NCI-H1105 (cell line): ENCODE measurements at places on chromosomes 7 and 10.

GRCh38 chr7:90709501-90710465 is 113.7 kb downstream of the CDK14 start:
- DNase-seq, result no peak

GRCh38 chr7:88599528-88599927 is 160.0 kb upstream of the ZNF804B start:
- no peak for DNase-seq

DNA sequence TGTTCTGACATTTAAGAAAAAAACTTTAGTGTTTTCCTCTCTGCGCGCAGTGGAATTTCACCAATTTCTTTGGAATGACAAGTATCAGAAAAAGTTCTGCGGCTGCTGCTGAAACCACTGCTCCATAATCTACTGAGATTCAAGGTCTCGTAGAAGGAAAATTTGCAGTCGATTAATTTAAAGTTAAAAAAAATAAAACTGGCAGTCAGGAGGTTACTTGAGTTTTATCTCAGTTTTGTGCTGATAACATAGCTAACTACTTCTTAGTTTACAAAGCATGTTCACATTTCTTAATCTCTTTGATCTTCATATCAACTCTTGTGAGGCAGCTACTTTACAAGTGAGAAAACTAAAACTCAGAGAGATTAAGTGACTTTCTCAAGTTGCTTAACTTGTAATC is 18.2 kb upstream of the CALD1 start:
- no peak for DNase-seq

- DNase-seq, result no peak
Measured at GRCh38 chr7:134694299-134694698, 47.6 kb downstream of the BPGM start.

DNA sequence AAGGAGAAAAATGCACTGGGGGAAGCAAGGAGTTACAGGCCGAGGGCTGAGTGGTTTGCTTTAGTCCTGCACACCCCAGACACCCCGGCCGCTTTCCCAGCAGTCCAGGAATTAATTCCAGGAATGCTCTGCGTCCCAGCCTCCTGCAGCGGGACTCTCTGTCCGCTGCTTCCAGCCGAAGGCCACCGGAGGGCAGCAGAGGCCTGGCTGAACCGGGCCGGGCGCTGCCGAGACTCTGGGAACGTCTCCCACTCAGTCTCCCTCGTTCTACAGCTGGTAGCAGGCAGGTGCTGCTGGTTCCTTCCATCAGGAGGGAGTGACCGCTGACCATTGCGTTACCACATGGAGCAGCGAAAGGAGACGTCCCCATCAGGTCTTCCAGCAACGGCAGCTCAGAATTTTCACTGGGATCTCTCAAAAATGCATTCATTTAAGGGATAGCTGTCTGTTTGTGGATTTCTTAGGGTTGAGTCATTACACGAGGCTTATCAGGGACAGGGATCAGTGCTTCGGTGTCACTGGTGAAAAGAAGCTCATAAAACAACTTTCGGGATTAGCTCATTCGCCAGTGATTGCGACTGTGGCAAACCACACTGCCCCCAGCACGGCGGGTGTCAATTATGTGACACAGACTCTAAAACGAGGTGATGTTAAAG is 24.9 kb upstream of the PITRM1 start:
- DNase-seq, result peak; percentile 39

DNA sequence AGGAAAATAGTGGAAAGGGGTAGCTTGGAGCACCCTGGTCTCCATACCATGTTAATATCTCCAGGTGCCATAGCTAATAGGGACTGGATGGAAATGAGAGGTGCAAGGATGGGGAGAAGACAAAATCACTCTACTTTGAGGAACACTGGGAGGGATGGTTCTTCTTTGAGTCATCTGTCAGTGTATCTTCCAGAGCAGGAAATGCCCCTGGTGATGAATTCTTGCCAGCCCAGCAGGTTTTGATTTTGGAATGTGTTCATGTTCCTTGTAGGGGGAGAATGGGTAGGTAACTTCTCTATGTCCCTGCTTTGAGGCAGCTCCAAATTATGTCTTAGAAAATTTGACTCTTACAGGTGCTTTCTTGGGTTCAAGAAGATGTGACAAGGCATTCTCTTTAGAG is 177.0 kb upstream of the GLI3 start:
- DNase-seq, result no peak

DNA sequence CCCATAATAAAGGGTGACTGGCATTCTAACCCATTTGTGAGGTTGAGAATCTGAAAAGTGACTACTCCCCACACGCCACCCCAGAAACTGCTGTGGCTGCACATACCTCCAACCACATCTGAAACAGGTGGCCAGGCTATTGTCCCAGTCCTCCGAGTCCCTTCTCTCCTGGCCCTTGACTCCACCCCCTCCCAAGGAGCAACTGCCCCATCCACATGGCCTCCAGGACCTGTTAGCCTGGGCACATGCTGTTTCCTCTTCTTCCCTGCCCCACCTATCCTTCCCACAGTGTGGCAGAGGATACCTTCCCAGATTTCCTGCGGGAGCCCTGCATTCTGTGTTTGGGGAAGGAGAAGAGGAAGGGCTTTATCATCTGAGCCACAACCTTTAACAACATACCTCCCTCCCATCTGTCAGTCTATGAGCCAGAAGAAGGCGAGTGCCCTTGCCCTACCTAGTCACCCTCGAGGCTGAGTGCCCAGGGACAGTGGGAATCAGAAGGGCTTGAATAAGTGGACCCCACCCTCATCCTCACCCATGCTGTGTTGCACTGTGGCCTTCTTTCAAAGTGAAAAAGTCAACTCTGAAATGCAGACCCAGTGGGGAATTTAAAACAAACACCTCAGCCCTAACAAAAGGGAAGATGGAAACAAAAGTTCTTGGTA is 11.9 kb downstream of the STEAP1B start:
- no peak for DNase-seq

DNA sequence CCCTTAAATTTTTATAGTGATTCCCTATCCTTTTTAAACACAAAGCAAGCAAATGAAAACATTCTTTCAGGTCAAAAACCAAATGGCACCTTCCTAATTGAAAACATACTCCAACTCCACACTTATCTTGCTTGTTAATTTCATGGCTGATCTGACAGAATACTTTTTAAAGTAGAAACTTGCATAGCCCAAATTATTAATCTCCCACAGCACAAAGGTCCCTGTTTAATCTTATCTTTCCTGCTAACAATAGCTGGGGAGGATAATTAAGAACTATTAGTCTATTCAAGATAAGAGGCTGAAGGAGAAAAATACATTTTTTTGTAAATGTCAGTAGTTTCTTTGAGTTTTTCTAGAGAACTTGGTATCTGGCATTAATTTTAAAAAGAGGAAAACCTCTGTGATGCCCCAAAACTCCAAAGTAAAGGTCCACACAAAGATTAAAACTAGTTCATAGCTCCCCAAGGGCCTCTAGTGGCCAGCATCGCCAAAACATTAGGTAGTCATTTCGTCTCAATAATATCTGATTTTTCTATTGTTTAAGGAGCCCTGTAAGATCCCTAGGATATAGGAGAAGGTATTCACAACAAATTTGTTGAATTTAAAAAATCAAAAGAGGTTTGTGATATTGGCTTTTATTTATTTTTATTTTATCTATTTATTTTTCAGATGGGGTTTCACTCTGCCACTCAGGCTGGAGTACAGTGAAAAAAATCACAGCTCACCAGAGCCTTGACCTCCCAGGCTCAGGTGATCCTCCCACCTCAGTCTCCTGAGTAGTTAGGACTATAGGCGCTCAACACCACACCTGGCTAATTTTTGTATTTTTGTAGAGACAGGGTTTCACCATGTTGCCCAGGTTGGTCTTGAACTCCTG is 14.7 kb downstream of the CDNF start:
- DNase-seq, result no peak

- no peak for DNase-seq
Measured at GRCh38 chr7:22207724-22208225, 149.2 kb downstream of the RAPGEF5 start.

DNA sequence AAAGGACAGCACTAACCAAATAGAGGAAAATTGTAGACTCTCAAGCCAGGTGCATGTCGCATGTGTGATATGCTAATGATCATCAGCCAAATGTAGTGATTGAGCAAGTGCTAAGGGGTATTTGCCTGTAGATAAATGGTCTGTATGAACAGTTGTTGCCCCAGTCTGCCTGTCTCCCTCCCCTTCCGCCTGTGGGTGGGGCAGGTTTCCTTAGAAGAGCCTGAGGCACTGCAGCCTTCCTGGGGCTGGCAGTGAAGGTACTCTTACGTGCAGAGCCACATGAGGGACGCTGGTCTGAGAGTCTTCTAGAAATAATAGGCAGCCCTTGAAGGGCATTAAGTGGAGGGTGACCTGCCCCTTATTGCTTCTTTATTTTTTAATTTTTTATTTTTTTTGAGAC is 152.1 kb downstream of the SNX10 start:
- DNase-seq, result no peak

- DNase-seq, result no peak
Measured at GRCh38 chr7:107035446-107035845, 9.1 kb upstream of the PRKAR2B start.

DNA sequence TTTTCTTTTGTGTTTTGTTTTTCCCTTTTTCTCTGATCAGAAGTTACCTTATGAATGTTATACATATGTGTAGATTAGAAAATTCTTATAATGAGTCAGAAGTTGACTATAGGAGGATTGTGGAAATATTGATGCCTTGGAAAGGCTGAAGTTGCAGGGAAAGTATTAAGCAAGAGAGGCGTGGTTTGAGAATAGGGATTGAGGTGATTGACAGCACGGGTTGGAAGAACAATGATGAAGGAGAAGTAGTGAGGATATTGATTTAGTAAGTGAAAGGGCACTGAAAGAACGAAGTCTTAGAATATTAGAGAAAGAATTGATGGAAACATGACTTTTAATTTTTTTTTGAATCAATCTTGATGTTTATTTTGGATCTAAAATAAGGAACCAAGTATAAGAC is 176.0 kb downstream of the EXOC4 start:
- DNase-seq, result no peak

- DNase-seq, result no peak
Measured at GRCh38 chr10:129552119-129552518, 85.1 kb downstream of the MGMT start.

GRCh38 chr7:98354511-98355249 is 46.2 kb downstream of the BAIAP2L1 start:
- no peak for DNase-seq

GRCh38 chr7:149833495-149834130 is 4.6 kb upstream of the ZNF862 start:
- DNase-seq, result no peak

GRCh38 chr7:94706996-94707740 is 51.2 kb upstream of the SGCE start:
- DNase-seq, result no peak
